HFFc6 (cell line): ENCODE measurements at places on chromosomes 4 and X. TPM values are rescaled to one million over a fixed set of nuclear protein-coding genes. Genes with fewer than 3 reads are reported as not detected.

DNA sequence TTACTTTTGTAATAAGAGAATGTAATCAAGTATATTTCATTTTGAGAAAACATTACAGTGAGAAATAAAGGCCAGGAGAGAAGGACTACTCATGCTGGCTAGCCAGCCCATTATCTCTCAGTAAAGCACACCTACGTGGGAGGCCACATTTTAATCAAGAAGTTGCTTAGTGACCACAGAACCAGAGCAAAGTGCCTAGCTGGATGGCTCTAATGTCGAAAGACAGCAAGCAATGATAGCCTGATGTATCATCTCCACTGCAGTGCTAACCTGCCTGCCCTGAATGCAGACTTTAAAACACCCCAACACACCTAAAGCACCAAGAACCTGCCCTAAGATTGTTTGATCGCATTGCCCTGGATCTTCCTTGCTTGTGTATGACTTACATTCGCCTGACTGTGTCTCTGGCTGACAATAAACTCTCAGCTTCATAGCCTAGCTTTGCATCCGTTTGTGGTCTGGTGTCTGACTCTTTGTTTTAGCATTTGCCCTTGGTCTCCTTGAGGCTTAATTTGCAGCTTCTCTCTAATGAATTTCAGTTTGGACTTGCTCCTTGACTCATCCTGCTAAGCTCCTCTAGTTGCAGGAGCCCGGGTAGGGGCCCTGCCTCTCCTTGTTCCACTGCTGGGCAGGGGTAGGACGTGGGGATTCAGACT is 31.4 kb upstream of the SOWAHD start:
- no peaks in the 10 kb centered on the region for H3K36me3 ChIP-seq
- DNase-seq = peak; percentile 46
- H3K27me3 ChIP-seq = peaks cover 4% of the 10 kb centered on the region
- peaks cover 7% of the 10 kb centered on the region for H3K4me1 ChIP-seq
- no peak overlapping the region for H3K27ac ChIP-seq

GRCh38 chr4:111639876-111640275 is 505.4 kb upstream of the FAM241A start:
- H3K27ac ChIP-seq = peak overlapping the region; percentile 66
- no peaks in the 10 kb centered on the region for H3K36me3 ChIP-seq

GRCh38 chrX:139382529-139382928 is 148.0 kb upstream of the F9 start:
- no peak overlapping the region for H3K4me3 ChIP-seq
- DNase-seq = no peak
- no peak overlapping the region for H3K27ac ChIP-seq
- no peaks in the 10 kb centered on the region for H3K4me1 ChIP-seq

GRCh38 chr4:156191044-156191781 is 237.5 kb upstream of the CTSO start:
- no peak overlapping the region for H3K27ac ChIP-seq
- no peak overlapping the region for H3K4me3 ChIP-seq
- no peaks in the 10 kb centered on the region for H3K36me3 ChIP-seq
- no peaks in the 10 kb centered on the region for H3K27me3 ChIP-seq
- no peak for DNase-seq

- no peak for DNase-seq
- peaks cover 43% of the 10 kb centered on the region for H3K4me1 ChIP-seq
- no peaks in the 10 kb centered on the region for H3K27me3 ChIP-seq
Observed at GRCh38 chr4:53658029-53658428, 66.7 kb upstream of the LNX1 start.

DNA sequence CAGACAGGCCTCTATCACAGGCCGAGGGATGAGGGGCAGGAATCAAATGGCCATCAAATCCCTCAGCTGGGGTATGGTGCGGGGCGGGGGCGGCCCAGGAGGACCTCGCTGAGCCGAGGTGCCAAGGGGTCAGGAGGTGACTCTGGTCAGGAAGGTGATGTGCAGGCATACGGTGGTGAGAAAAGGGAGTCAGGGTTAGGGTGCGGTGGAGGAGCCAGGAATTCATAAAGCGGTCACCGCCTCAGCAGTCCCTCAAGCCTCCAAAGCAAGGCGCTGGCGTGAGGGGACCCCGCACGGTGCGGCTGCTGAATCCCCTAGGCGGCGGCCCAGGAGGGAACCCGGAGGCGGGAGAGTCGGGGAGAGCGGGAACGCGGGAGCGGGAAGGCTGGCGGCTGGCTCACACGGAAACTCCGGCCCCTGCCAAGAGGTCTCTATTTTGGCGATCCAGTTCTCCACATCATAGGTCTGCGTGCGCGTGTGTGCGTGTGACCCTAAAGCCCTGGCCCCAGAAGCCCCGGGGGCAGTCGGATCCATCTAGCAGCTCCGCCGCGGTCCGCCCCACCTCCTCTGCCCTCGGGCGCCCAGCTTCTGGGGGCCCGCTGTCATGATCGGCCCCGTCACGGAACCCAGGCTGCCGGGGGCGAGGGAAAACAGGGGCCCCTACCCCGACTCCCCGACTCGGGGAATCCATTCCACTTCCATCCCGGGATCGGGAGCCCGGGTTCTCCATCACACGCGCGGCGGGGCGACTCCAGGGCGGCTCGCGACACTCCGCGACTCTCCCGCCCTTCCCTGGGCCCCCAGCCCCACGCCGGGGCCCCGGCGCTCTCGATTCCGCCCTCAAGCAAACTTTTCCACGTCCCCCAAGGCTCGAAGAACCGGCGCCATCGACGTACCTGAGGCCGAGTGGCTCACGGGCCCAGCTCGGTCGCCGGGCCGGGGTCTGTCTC is 593 bp downstream of the ELF4 start:
- H3K4me1 ChIP-seq = peaks cover 51% of the 10 kb centered on the region
- peak overlapping the region; percentile 92 for H3K4me3 ChIP-seq
- H3K27ac ChIP-seq = peak overlapping the region; percentile 83
- H3K36me3 ChIP-seq = no peaks in the 10 kb centered on the region
- peak; percentile 19 for DNase-seq

- no peak overlapping the region for H3K27ac ChIP-seq
- H3K4me3 ChIP-seq = no peak overlapping the region
- H3K36me3 ChIP-seq = no peaks in the 10 kb centered on the region
Observed at GRCh38 chr4:103634236-103634635, 85.5 kb downstream of the TACR3 start.

GRCh38 chrX:30652527-30653414 is 452 bp upstream of the GK start:
- H3K4me1 ChIP-seq = peaks cover 36% of the 10 kb centered on the region
- peak overlapping the region; percentile 90 for H3K4me3 ChIP-seq
- no peaks in the 10 kb centered on the region; the same call in 1 of the 2 replicates for H3K27me3 ChIP-seq
- no peaks in the 10 kb centered on the region for H3K36me3 ChIP-seq

- no peaks in the 10 kb centered on the region for H3K27me3 ChIP-seq
- no peak for DNase-seq
- H3K27ac ChIP-seq = no peak overlapping the region
- no peaks in the 10 kb centered on the region for H3K36me3 ChIP-seq
- H3K4me1 ChIP-seq = peaks cover 42% of the 10 kb centered on the region
Observed at GRCh38 chr4:74415602-74416300, 29.2 kb upstream of the AREG start.

DNA sequence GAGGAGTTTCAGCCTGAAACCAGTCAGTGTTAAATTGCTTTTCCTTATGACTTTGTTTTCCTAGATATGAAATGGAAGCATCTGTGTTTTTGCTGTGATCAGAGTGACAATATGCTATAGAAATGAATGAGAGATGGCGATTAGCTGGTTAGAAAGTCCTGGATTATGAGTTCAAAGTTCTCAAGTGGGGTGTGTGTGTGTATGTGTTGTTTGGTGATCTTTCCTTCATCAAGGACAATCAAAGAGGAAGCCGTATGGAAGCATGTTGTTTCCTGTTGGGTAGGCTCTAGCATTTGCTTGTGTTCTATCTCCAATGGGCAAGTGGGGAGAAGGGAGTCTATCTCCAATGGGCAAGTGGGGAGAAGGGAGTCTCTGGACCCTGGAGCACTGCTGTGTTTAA is 64.0 kb upstream of the STX18 start:
- no peak overlapping the region for H3K4me3 ChIP-seq
- peaks cover 6% of the 10 kb centered on the region; the same call in 1 of the 2 replicates for H3K27me3 ChIP-seq
- H3K36me3 ChIP-seq = no peaks in the 10 kb centered on the region
- H3K4me1 ChIP-seq = peaks cover 16% of the 10 kb centered on the region
- DNase-seq = no peak
- no peak overlapping the region for H3K27ac ChIP-seq

GRCh38 chr4:143260750-143261149 is 75.9 kb upstream of the GAB1 start:
- peak; percentile 6 for DNase-seq
- H3K27ac ChIP-seq = no peak overlapping the region
- no peak overlapping the region for H3K4me3 ChIP-seq
- H3K27me3 ChIP-seq = no peaks in the 10 kb centered on the region

- H3K36me3 ChIP-seq = no peaks in the 10 kb centered on the region
- no peaks in the 10 kb centered on the region; the same call in 1 of the 2 replicates for H3K27me3 ChIP-seq
- H3K4me1 ChIP-seq = peaks cover 32% of the 10 kb centered on the region
- DNase-seq = no peak
- H3K27ac ChIP-seq = peak overlapping the region; percentile 68
Observed at GRCh38 chr4:173170182-173170778, 1.7 kb downstream of the GALNT7 start.

GRCh38 chr4:74283614-74284013 is 24.7 kb upstream of the EPGN start:
- H3K27me3 ChIP-seq = no peaks in the 10 kb centered on the region
- H3K4me3 ChIP-seq = peak overlapping the region; percentile 80
- peaks cover 56% of the 10 kb centered on the region for H3K4me1 ChIP-seq
- peaks cover 15% of the 10 kb centered on the region for H3K36me3 ChIP-seq

DNA sequence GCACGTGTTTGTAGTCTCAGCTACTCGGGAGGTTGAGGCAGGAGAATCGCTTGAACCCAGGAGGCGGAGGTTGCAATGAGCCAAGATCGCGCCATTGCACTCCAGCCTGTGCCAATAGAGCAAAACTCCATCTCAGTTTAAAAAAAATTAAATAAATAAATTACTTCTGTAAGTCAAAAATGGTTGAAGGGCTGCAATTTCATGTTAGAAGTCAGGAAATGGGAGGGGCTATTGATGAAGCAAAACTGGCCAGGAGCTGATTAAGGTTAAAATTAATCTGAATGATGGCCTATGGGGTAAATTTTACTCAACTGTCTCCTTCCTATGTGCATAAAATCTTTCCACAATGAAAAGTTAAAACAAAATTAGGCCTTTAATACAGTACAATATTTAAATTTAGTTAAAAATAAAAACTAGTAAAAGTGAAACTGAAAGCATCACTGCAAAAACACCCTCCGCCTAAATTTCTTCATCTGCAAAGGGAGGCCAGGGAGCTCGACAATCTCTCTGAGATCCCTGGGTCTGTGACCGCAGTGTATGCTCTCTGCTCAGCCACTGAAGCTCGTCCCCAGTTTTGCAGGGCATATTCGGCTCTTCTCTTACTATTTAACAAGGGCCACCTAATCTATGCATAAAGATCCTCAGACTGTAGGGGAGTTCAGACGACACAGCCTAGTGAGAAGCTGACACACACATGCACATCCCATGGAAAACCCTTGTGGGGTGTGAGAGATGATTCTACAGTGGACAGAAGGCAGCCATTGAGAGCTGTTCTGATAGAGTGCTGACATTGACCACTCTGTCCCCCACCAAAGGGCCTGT is 57.2 kb downstream of the IRF2 start:
- peak overlapping the region; percentile 83 for H3K27ac ChIP-seq
- no peak for DNase-seq
- peaks cover 21% of the 10 kb centered on the region for H3K36me3 ChIP-seq
- peaks cover 1% of the 10 kb centered on the region for H3K27me3 ChIP-seq
- peak overlapping the region; percentile 49; the same call in 1 of the 2 replicates for H3K4me3 ChIP-seq

DNA sequence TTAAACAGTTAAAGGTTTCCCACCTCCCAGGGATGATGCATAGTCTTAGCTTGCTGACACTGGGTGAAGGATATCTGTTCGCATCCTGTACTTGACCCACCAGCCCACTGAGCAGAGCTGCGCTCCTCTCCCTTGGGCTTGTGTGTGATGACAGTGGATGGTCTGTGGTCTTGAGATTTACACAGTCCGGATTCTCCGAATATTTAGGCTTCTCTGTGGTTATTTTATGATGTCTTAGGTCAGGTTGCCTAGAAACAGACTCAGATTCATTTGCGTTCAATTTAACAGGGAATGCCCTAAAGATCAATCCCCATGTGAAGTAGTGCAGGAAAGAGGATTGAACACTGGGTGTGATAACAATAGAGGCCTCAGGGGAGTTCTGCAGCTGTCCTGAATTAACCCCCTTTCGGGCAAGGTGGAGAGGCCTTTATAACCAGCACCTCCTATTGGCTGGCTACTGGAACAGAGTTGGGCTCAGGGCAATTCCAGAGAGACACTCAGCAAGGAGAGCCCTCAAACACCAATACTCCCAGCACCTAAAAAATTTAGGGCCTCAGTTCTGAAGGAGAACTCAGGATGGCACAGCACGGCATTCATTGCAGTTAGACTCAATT is 653.2 kb upstream of the GALNT7 start:
- H3K4me3 ChIP-seq = no peak overlapping the region
- H3K36me3 ChIP-seq = peaks cover 5% of the 10 kb centered on the region; the same call in 1 of the 2 replicates
- no peaks in the 10 kb centered on the region for H3K4me1 ChIP-seq

DNA sequence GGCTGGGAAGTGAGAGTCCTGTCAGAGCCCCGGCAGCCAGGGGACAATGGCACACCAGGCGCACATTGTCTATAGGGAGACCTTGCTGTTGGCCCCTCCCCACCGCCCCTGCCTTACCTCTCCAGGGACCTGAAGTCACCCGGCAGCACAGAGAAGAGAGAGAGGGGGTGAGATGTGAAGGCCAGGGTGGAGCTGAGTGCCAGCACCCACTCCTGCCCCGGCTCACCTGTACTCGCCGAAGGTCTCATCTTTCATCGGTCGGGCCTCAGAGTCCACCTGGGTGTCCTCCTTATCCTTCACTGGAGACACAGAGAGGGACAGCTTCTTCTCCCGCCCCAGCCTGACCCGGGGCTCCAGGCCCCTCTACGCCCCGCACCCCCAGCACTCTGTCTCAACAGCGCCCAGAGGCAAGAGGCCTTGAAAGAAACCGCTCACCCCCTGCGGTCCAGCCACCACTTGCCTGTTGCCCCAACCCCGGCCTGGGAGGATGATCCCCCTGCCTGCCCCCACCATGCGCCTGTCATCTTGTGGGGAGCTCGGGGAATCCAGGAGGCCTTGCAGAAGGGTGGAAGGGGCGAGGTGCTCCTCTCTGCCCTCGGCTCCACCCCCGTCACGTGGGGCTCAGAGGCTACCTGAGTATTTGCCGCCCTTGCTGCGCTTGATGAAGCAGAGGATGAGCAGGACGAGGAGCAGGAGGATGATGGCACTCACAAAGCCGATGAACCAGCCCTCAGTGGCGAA is 22.6 kb downstream of the L1CAM start:
- no peaks in the 10 kb centered on the region for H3K36me3 ChIP-seq
- no peak for DNase-seq
- no peak overlapping the region for H3K4me3 ChIP-seq
- H3K27me3 ChIP-seq = peaks cover 7% of the 10 kb centered on the region
- no peak overlapping the region for H3K27ac ChIP-seq

- H3K4me3 ChIP-seq = no peak overlapping the region
- peaks cover 6% of the 10 kb centered on the region for H3K36me3 ChIP-seq
- H3K27me3 ChIP-seq = no peaks in the 10 kb centered on the region
- DNase-seq = no peak
Observed at GRCh38 chr4:112648263-112649054, 11.5 kb downstream of the LARP7 start.

GLRA3 gene
- not detected in 3 replicates for total RNA-seq

RBM46 gene
- total RNA-seq = not detected in 3 replicates

PTTG2 gene
- total RNA-seq = not detected in 3 replicates

CSAG2 gene
- total RNA-seq = not detected in 3 replicates

ASB9 gene
- 0.68 to 1.1 TPM (median 0.77 TPM) in 3 replicates for total RNA-seq

DCAF8L2 gene
- not detected in 3 replicates for total RNA-seq

ARX gene
- not detected in 3 replicates for total RNA-seq

FGFBP1 gene
- total RNA-seq = not detected in 3 replicates

RAB40A gene
- 0.23 TPM in 1 of 2 replicates, not detected in the other for total RNA-seq

TREX2 gene
- 0.66 and 0.86 TPM in 2 replicates for total RNA-seq

UGT2B11 gene
- total RNA-seq = not detected in 3 replicates

EVC gene
- total RNA-seq = 30.7 to 35.5 TPM (median 35.1 TPM) in 3 replicates
